Progenitor cell of endocrine pancreas (in vitro differentiated cells): ENCODE measurements at places on chromosomes 3 and 15. TPM values are rescaled to one million over a fixed set of nuclear protein-coding genes. Genes with fewer than 3 reads are reported as not detected.
A peak's percentile ranks its signal among the peaks of the same experiment; 100 is the strongest.

- no peak for DNase-seq
- peaks cover 2% of the 10 kb centered on the region for H3K4me1 ChIP-seq
- H3K4me3 ChIP-seq, result no peak overlapping the region
- no peak overlapping the region for H3K27ac ChIP-seq
- H3K36me3 ChIP-seq, result no peaks in the 10 kb centered on the region
- no peaks in the 10 kb centered on the region for H3K27me3 ChIP-seq
Observed at GRCh38 chr3:89025185-89025584, 82.2 kb upstream of the EPHA3 start.

DNA sequence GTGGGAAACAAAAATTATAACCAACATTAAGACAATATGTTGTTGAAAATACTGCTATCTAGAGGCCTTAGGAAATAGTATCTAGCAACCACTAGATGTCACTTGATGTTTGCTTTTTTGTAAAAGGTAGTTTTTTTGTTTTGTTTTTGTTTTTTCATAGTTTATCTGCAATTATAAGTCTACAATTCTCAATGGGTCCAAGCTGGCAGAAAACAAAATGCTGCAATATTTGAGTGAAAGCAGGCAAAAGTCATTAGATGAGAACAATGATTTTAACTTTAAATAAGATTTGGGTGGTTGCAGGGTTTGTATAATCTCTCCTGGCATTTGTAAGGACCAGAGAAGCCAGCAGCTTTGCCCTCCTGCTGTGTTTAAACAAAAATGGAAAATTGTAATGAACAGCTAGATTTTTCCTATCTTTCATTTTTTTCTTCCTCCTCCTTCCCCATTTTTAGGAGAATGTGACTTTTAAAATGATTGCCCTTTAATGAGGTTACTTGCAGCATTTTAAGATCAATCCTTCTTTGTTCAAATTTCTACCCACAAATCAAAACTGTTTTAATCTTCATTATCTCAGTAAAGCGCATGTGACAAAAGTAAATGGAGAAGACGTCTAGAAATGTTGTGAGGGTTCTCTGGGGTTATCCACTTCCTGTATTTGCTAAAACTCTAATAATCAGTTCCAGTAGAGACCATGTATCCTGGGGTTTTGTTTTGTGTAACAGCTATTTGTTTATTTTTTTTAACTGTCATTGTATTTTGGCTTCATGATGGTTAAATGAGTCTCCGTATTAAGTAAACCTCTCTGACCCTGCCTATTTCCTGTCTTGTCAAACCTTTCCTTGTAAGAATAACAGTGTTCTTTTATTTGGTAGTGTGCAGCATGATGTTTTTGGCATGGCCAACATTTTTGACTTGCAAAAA is 27.3 kb downstream of the DUT start:
- H3K4me1 ChIP-seq, result peaks cover 17% of the 10 kb centered on the region
- peaks cover 8% of the 10 kb centered on the region for H3K27me3 ChIP-seq
- H3K27ac ChIP-seq, result no peak overlapping the region
- H3K4me3 ChIP-seq, result no peak overlapping the region

GRCh38 chr3:103319912-103320311 is 885.1 kb downstream of the ZPLD1 start:
- no peaks in the 10 kb centered on the region for H3K27me3 ChIP-seq
- H3K27ac ChIP-seq, result no peak overlapping the region
- no peak for DNase-seq
- H3K36me3 ChIP-seq, result peaks cover 2% of the 10 kb centered on the region

- H3K4me3 ChIP-seq, result no peak overlapping the region
- DNase-seq, result no peak
- peaks cover 3% of the 10 kb centered on the region for H3K4me1 ChIP-seq
- no peaks in the 10 kb centered on the region for H3K27me3 ChIP-seq
Observed at GRCh38 chr15:58793862-58794261, 22.8 kb downstream of the MINDY2 start.

DNA sequence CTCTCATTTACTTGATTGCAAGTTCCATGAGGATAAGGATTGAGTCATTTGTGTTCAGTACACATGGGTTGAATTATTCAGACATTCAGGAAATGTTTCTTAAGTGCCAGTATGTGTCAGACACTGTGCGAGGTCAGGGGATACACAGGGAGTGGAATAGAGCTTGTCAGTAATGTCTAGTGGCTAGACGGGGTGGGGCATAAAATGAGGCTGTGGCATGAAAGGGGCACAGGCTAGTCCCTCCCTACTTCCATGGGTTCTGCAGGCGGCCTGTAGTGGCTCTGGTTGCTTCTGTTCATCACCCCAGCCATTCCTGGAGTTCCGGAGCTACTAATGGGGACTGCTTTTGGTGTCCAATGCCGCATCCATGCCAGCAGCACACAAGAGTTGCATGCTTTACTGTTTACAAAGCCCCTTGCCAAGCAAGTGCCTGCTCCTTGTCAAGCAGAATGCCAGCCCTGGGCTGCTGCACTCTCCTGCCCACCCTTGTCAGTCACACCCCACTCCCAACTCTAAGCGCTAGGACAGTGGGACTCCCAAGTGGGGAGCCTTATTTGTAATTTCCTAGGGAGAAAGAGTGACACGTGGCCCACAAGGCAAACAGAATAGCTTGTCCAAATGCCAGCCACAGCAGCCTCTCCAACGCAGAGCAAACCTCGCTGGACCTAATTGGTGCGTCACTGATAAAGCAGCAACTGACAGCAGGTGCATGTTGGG is 70.8 kb downstream of the RAB11A start:
- peaks cover 6% of the 10 kb centered on the region for H3K27me3 ChIP-seq
- H3K4me1 ChIP-seq, result no peaks in the 10 kb centered on the region
- H3K27ac ChIP-seq, result no peak overlapping the region

- no peak overlapping the region for H3K27ac ChIP-seq
- no peak overlapping the region for H3K4me3 ChIP-seq
- no peaks in the 10 kb centered on the region for H3K4me1 ChIP-seq
- H3K36me3 ChIP-seq, result no peaks in the 10 kb centered on the region
- no peak for DNase-seq
Observed at GRCh38 chr15:34116620-34117019, 14.7 kb downstream of the PGBD4 start.

DNA sequence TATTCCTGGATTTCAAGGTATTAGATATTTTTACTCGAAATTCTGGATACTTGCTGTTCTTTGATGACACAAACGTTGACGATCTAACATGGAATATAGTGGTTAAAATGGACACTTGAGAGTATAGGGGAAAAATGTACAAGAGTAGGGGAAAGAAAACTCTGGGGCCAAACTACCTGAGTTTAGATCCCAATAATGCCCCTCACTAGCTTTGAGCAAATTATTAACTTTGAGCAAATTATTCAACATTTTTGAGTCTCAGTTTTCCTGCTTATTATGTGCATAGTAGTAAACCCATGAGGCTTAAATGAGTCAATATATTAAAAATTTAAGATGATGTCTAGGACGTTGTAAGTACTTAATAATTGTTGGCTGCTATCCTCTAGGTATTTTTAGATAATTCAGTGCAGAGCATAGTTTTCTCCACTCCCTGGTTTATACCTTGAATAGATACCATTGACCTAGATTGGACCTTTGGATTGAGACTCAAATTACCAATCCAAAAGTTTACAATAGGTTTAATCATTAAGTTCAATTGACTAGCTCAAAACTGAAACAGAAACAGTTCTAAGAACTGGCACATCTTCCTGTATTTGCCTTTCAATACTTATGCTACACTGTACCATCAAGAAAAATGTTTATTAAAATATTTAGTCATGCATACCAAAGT is 4.5 kb downstream of the ADGRG7 start:
- no peaks in the 10 kb centered on the region for H3K27me3 ChIP-seq
- H3K27ac ChIP-seq, result peak overlapping the region; percentile 90
- peaks cover 4% of the 10 kb centered on the region for H3K36me3 ChIP-seq
- H3K4me3 ChIP-seq, result peak overlapping the region; percentile 50

Gene CLDN16
- 0.31 TPM in 2 replicates for total RNA-seq

Gene C3orf85
- not detected in 2 replicates for total RNA-seq

Gene FOXB1
- total RNA-seq, result not detected in 2 replicates

Gene ARGFX
- total RNA-seq, result not detected in 2 replicates
